ENCODE measurements at places on chromosomes 11 and 22. TPM values are rescaled to one million over a fixed set of nuclear protein-coding genes. Genes with fewer than 3 reads are reported as not detected.

GRCh38 chr11:65915821-65916251, 3.0 kb downstream of the C11orf68 start:
- H3K27me3 ChIP-seq, result no peaks in the 10 kb centered on the region
- H3K36me3 ChIP-seq, result no peaks in the 10 kb centered on the region
- no peak overlapping the region for H3K4me3 ChIP-seq
- peak; percentile 86 for DNase-seq
- peak overlapping the region; percentile 79 for H3K27ac ChIP-seq
- H3K4me1 ChIP-seq, result peaks cover 46% of the 10 kb centered on the region

RFPL1 gene
- not detected for total RNA-seq

SMC1B gene
- not detected for total RNA-seq

DNA sequence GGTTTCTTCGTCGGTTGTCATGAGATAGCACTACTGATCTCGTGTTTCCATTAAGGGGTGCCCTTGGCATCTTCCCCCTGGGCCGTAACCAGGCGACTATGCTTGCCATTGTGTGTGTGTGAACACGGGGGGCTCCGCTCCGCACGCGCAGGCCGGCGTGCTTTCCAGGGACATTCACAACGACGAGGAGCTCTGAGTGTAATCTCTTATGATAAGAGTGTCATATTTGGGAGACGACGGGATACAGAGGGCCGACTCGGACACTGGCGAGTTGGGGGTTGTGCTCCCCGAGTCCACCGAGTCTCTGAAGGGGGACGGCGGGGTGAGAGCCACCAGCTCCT, 170.9 kb upstream of the CTSC start:
- no peaks in the 10 kb centered on the region for H3K36me3 ChIP-seq
- no peaks in the 10 kb centered on the region for H3K27me3 ChIP-seq
- H3K4me1 ChIP-seq, result no peaks in the 10 kb centered on the region
- no peak overlapping the region for H3K4me3 ChIP-seq
- no peak overlapping the region for H3K27ac ChIP-seq
- no peak for DNase-seq

- peak; percentile 66 for DNase-seq
- no peaks in the 10 kb centered on the region for H3K36me3 ChIP-seq
- peaks cover 9% of the 10 kb centered on the region for H3K4me1 ChIP-seq
- H3K27ac ChIP-seq, result no peak overlapping the region
- H3K27me3 ChIP-seq, result no peaks in the 10 kb centered on the region
These were observed 57.4 kb downstream of the NECTIN1 start for GRCh38 chr11:119671561-119672015.

NRGN gene
- total RNA-seq, result 7.0 TPM

DNA sequence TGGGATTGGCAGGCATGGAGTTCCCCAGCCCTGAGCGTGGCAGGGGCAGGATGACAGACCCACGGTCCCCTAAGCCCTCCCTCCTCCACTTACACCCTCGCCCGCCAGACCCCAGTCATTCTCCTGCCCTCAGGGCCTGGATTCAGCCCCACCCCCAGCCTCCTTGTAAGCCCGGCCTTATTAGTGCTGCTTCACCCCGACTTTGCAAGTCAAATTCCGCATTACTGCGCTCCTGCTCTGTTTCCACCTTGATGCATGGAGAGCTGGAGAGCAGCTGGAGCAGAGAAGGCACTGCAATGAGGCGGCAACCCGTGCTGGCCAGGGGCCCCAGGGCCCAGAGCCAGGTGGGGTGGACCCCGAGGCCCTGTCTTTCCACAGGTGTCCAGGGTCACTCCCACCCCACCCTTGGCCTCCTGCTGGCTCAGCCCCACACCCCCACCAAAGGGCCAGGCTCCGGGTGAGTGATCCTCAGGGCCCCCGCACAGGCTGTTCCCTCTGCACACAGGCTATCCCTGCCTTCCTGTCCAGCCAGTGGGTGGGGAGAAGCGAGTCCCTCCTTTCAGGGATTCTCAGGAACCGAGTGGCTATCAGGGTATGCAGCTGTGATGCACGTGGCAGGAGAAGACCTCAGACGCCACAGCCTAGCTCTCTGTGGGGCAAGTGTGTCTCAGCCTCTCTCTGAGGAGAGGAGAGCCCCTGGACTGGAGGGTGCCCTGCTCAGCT, 36.4 kb downstream of the RTN4R start:
- DNase-seq, result no peak
- no peaks in the 10 kb centered on the region for H3K4me1 ChIP-seq
- no peak overlapping the region for H3K27ac ChIP-seq
- no peaks in the 10 kb centered on the region for H3K27me3 ChIP-seq
- no peaks in the 10 kb centered on the region for H3K36me3 ChIP-seq

CASP5 gene
- total RNA-seq, result not detected

DNA sequence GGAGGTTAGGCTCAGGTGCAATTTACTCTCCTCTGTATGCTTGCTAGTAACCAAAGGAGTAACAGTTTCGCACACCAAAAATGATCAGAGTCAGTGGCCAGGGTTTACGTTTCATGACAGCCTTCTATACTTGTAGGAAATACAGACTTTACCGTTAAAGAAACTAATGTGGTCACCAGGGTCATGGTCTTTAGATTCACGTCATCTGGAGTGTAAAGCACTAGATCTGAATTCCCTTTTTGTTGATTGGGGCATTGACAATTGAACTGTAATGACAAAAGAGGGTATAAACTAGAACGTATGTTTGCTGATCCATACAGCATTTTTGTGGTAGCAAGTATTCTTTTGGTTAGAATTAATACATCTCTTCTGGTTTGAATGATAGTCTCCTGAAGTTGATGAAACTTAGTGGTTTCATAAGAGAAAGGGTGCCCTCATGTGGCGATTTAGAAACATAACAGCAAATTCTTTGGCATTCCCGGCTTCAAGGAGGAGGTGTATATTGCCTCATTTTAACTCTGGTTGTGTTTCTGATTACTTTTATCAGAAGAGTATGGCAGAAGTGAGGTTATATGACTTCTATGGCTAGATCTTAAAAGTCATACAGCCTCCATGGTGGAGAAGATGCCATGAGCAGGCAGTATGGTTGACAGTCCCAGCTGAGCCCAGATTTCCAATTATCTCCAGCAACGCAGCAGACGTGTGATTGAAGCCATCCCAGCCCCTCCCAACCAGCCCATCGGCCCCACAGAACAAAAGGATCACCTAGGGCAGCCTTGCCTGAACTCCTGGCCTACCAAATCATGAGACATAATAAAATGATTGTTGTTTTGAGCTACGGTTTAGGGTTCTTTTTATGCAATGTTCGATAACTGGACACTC, 35.1 kb downstream of the MMP7 start:
- H3K4me1 ChIP-seq, result no peaks in the 10 kb centered on the region
- no peaks in the 10 kb centered on the region for H3K27me3 ChIP-seq
- peak; percentile 50 for DNase-seq

DNA sequence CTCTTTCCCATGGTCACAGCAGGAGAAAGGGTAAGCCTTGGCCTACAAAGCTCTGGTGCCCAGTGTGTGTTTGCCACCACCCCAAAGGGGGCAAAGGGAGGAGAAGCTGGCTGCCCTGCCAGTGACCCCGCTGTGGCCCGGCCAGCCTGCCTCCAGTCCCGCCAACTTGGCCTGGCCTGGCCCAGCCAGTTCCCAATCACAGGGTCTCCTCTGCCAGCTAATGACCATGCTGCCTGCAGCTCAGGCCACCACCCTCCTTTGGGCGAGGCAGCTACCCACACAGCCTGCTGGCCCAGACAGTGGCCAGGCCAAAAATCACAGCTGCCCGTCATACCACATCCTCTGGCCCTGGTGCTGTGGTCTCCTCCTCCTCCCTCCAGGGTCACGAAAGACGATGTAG, 5.1 kb downstream of the GDPD5 start:
- H3K36me3 ChIP-seq, result no peaks in the 10 kb centered on the region
- no peaks in the 10 kb centered on the region for H3K27me3 ChIP-seq
- H3K4me1 ChIP-seq, result peaks cover 3% of the 10 kb centered on the region
- no peak overlapping the region for H3K4me3 ChIP-seq
- no peak for DNase-seq

GRCh38 chr11:117872975-117873827, 3.3 kb downstream of the FXYD6 start:
- H3K4me3 ChIP-seq, result no peak overlapping the region
- no peaks in the 10 kb centered on the region for H3K36me3 ChIP-seq
- peaks cover 39% of the 10 kb centered on the region for H3K4me1 ChIP-seq
- H3K27me3 ChIP-seq, result no peaks in the 10 kb centered on the region
- no peak for DNase-seq
- H3K27ac ChIP-seq, result no peak overlapping the region

GRCh38 chr22:44452531-44453420, 45.3 kb downstream of the RTL6 start:
- peaks cover 2% of the 10 kb centered on the region for H3K4me1 ChIP-seq
- no peak overlapping the region for H3K27ac ChIP-seq
- no peaks in the 10 kb centered on the region for H3K36me3 ChIP-seq
- H3K4me3 ChIP-seq, result no peak overlapping the region
- no peaks in the 10 kb centered on the region for H3K27me3 ChIP-seq

DNA sequence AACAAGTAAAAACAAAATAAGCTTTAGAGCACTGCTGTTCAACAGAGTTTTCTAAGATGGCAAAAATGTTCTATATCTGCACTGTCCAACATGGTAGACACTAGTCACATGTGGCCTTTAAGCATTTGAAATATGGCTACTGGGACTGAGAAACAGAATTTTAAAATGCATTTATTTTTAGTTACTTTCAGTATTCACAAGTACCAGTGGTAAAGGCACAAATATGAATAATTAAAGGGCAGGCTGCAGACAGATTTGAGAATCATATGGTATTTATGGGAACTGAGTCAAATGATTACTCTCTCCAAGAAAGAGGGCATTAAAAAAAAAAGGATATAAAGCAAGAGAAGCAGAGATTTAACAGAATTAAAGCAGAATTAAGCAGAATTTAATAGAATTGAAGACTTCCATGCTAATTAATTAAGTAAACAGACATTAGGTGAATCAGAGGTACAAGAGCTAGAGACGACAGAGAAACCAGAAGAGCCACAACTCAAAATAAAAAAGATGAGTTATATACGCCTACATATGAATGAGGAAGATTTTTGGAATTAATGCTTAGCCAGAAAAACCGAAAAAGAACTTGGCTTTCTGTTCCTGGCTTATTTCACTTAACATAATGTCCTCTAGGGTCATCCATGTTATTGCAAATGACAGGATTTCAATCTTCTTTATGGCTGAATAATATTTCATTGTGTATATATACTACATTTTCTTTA, 160.4 kb downstream of the ATG16L2 start:
- peaks cover 9% of the 10 kb centered on the region for H3K4me1 ChIP-seq
- DNase-seq, result no peak
- H3K4me3 ChIP-seq, result no peak overlapping the region
- H3K27me3 ChIP-seq, result no peaks in the 10 kb centered on the region

OR6A2 gene
- 0.20 TPM for total RNA-seq

UBQLNL gene
- 1.5 TPM for total RNA-seq

GRCh38 chr11:13259374-13259773, 18.2 kb upstream of the BMAL1 start:
- no peak overlapping the region for H3K4me3 ChIP-seq
- no peaks in the 10 kb centered on the region for H3K36me3 ChIP-seq
- H3K27me3 ChIP-seq, result no peaks in the 10 kb centered on the region
- no peak for DNase-seq

GRCh38 chr22:47779474-47779873, 1017.0 kb downstream of the TBC1D22A start:
- H3K36me3 ChIP-seq, result no peaks in the 10 kb centered on the region
- no peak overlapping the region for H3K27ac ChIP-seq
- no peak for DNase-seq
- H3K4me1 ChIP-seq, result no peaks in the 10 kb centered on the region
- H3K4me3 ChIP-seq, result no peak overlapping the region

- H3K27me3 ChIP-seq, result no peaks in the 10 kb centered on the region
- H3K4me1 ChIP-seq, result no peaks in the 10 kb centered on the region
- H3K27ac ChIP-seq, result no peak overlapping the region
- H3K4me3 ChIP-seq, result no peak overlapping the region
These were observed 6.7 kb upstream of the DNAJB13 start for GRCh38 chr11:73944085-73944484.

GRCh38 chr11:130709531-130709930, 206.7 kb downstream of the SNX19 start:
- H3K27me3 ChIP-seq, result no peaks in the 10 kb centered on the region
- DNase-seq, result no peak
- no peak overlapping the region for H3K27ac ChIP-seq
- no peaks in the 10 kb centered on the region for H3K4me1 ChIP-seq
- H3K4me3 ChIP-seq, result no peak overlapping the region

STK33 gene
- 26.3 TPM for total RNA-seq

GRCh38 chr11:5531053-5531831, 14.7 kb upstream of the UBQLNL start:
- no peak overlapping the region for H3K4me3 ChIP-seq
- H3K4me1 ChIP-seq, result peaks cover 5% of the 10 kb centered on the region
- DNase-seq, result no peak
- H3K27me3 ChIP-seq, result no peaks in the 10 kb centered on the region
- no peak overlapping the region for H3K27ac ChIP-seq
- H3K36me3 ChIP-seq, result no peaks in the 10 kb centered on the region

CYB5R3 gene
- 268 TPM for total RNA-seq

DNA sequence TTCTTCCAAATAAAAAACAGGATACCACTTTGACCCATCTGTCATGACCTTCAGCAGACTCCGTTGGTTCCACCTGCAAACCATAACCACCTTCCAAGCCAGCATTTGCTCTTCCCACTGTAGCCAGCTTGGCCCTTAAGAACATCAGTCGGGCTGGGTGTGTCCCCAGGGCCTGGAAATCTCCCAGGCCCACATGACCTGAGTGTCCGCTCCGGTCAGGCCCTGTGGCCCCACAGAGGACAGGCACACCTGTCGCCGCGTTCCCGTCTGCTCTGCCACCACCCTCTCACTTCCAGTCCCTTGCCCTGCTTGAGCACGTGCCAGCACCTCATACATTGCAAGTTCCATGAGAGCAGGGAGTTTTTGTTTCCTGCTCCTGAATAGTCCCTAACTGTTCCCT, 65.7 kb upstream of the PITPNB start:
- no peaks in the 10 kb centered on the region for H3K27me3 ChIP-seq
- peak; percentile 15 for DNase-seq
- H3K4me1 ChIP-seq, result no peaks in the 10 kb centered on the region
- H3K4me3 ChIP-seq, result no peak overlapping the region

DNA sequence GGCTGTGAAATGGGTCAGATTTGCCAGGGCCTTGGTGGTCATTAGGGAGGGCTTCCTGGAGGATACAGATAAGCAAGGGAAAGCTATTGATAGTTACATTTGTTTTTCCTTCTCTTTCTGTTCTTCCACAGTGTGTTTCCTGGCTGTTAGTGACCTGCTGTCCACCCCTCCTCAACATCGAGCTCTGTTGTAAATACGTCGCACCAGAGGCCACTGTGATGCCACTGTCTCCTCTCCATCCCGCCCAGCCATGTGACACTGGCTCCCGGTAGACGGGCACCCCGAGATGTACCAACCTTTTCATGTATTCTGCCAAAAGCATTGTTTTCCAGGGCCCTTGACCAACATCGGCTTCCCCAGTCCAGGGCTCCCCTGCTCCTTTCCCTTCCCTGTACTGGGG, 58.1 kb downstream of the P4HA3 start:
- no peaks in the 10 kb centered on the region for H3K27me3 ChIP-seq
- H3K4me1 ChIP-seq, result peaks cover 4% of the 10 kb centered on the region
- no peak overlapping the region for H3K4me3 ChIP-seq
- no peaks in the 10 kb centered on the region for H3K36me3 ChIP-seq

OR8B8 gene
- not detected for total RNA-seq

C2CD3 gene
- total RNA-seq, result 22.3 TPM

- no peaks in the 10 kb centered on the region for H3K27me3 ChIP-seq
- H3K36me3 ChIP-seq, result no peaks in the 10 kb centered on the region
- H3K4me1 ChIP-seq, result peaks cover 11% of the 10 kb centered on the region
- DNase-seq, result peak; percentile 36
- no peak overlapping the region for H3K27ac ChIP-seq
These were observed 1.3 kb downstream of the FAM180B start for GRCh38 chr11:47587723-47588326.
